ENCODE measurements at places on chromosomes 6 and 20. TPM values are rescaled to one million over a fixed set of nuclear protein-coding genes. Genes with fewer than 3 reads are reported as not detected.

GRCh38 chr6:93790981-93791380 is 371.6 kb upstream of the EPHA7 start:
- no peak for DNase-seq
- no peaks in the 10 kb centered on the region for H3K4me1 ChIP-seq

DNA sequence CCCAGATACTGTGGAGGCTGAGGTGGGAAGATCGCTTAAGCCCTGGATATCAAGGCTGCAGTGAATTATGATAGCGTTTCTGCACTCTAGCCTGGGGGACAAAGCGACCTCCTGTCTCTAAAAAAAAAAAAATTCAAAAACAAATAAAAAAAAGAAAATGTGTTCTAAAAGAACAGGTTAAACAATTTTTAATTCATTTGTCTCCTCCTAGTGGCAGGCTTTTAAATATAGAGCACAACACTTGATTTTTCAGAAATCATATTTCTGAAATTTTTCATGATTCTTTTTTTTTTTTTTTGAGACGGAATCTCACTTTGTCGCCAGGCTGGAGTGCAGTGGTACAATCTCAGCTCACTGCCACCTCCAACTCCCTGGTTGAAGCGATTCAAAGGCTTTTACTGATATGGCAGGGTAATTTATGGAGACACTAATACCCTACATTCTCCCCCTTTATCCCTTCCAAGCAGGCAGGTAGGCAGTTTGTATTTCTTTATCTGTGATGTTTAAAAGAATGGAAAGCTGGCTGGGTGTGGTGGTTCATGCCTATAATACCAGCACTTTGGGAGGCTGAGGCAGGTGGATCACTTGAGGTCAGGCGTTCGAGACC is 8.7 kb upstream of the GTF3C6 start:
- H3K4me3 ChIP-seq = no peak overlapping the region
- no peaks in the 10 kb centered on the region for H3K36me3 ChIP-seq
- DNase-seq = no peak
- H3K4me1 ChIP-seq = no peaks in the 10 kb centered on the region

DNA sequence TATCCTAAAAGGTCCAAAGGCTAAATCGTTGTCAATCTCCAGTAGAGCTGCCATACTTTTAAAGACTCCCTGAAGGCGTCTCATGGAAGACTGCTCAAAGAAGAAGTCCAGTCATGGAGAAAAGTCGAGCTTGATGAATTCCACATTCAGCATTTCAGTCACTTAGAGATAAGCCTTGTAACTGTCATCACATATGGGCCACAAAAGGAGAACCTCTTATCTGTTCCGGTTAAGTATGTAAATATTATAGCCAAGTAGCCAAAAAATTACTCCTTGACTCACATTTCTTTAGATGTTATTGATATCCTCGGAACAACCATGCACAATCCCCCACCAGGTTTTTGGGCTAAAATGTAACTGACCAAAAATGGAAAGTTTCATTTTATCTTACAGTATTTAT is 9.8 kb upstream of the CNKSR3 start:
- H3K4me1 ChIP-seq = no peaks in the 10 kb centered on the region
- H3K27ac ChIP-seq = no peak overlapping the region
- H3K36me3 ChIP-seq = no peaks in the 10 kb centered on the region
- no peaks in the 10 kb centered on the region for H3K27me3 ChIP-seq
- H3K4me3 ChIP-seq = no peak overlapping the region

- H3K4me1 ChIP-seq = no peaks in the 10 kb centered on the region
- H3K4me3 ChIP-seq = peak overlapping the region; percentile 78
- H3K27ac ChIP-seq = no peak overlapping the region
- peaks cover 16% of the 10 kb centered on the region for H3K27me3 ChIP-seq
Observed at GRCh38 chr6:56953597-56954402, 1.1 kb upstream of the BEND6 start.

DNA sequence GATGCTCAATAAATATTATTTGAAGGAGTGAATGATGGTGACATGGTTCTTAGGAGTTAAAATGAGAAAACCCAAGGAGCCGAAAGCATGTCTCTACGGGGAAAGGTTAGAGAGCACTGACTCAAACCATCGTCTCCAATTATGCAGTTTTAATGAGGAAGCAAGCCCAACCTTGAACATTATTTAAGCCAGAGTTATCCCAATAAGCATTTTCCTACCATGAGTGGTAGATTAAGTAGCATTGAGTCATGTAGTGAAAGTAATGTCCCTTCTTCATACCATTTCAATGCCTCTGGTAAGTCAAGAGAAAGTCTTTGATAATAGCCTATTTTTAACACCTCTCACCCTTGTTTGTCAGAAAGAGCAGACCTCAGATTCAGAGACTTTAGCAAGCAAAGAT is 13.5 kb downstream of the TSHZ2 start:
- no peaks in the 10 kb centered on the region for H3K27me3 ChIP-seq
- no peaks in the 10 kb centered on the region for H3K36me3 ChIP-seq
- no peak for DNase-seq
- no peak overlapping the region for H3K27ac ChIP-seq
- no peak overlapping the region for H3K4me3 ChIP-seq
- H3K4me1 ChIP-seq = no peaks in the 10 kb centered on the region

- DNase-seq = no peak
- no peak overlapping the region for H3K27ac ChIP-seq
- H3K4me3 ChIP-seq = no peak overlapping the region
Observed at GRCh38 chr6:146634022-146634421, 35.2 kb downstream of the ADGB start.

GRCh38 chr6:20266851-20267608 is 54.8 kb upstream of the MBOAT1 start:
- H3K36me3 ChIP-seq = no peaks in the 10 kb centered on the region
- no peaks in the 10 kb centered on the region for H3K27me3 ChIP-seq
- H3K27ac ChIP-seq = no peak overlapping the region
- no peak for DNase-seq
- H3K4me3 ChIP-seq = no peak overlapping the region

- no peak for DNase-seq
- no peaks in the 10 kb centered on the region for H3K36me3 ChIP-seq
- no peaks in the 10 kb centered on the region for H3K27me3 ChIP-seq
- H3K27ac ChIP-seq = no peak overlapping the region
- no peaks in the 10 kb centered on the region for H3K4me1 ChIP-seq
Observed at GRCh38 chr20:49584418-49585382, 16.8 kb upstream of the PTGIS start.

DNA sequence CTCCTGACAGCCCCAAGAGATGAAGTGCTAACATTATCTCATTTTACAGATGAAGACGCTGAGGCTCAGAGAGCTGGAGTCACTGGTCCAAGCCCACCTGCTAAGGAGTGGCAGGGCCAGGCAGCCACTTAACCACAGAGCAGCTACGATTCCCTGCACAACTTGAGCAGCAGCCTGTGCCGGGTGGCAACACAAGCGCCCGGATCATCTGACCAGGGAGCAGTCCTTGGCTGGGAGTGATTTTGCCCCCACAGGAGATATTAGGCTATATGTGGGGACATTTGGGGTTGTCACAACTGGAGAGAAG is 93.2 kb upstream of the PTPN1 start:
- no peaks in the 10 kb centered on the region for H3K36me3 ChIP-seq
- no peak overlapping the region for H3K4me3 ChIP-seq
- H3K27ac ChIP-seq = no peak overlapping the region
- DNase-seq = no peak

GRCh38 chr6:34673064-34673463 is 23.5 kb downstream of the ILRUN start:
- no peaks in the 10 kb centered on the region for H3K36me3 ChIP-seq
- no peak overlapping the region for H3K27ac ChIP-seq
- H3K27me3 ChIP-seq = no peaks in the 10 kb centered on the region
- H3K4me3 ChIP-seq = no peak overlapping the region
- DNase-seq = no peak

MCHR2 gene
- total RNA-seq = not detected

MLN gene
- not detected for total RNA-seq

ANKRD66 gene
- total RNA-seq = not detected

GPR6 gene
- total RNA-seq = 0.37 TPM

C4A gene
- 0.48 TPM for total RNA-seq

B4GALT5 gene
- 75.4 TPM for total RNA-seq
